GF-D8 (cell line): ENCODE measurements at places on chromosomes 3 and 15.
A peak's percentile ranks its signal among the peaks of the same experiment; 100 is the strongest.

DNA sequence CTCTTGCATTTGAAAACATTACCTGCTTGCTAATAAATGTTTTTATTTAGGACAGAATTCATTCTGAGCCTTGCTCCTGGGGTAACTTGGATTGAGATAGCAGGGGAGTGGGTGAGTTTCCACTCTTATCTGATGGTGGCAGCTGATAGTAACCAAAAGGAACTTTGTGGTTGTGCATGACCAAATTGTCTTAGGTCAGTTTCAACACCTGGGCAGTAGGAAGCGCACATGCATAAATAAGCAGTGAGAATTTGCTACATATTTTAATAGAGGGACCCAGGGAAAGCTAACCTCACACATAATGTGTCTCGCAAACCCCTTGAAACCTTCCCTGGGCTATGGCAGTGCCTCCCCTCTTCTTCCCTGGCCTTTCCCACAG, 65.4 kb upstream of the XCR1 start:
- DNase-seq: peak; percentile 90

- no peak for DNase-seq
Observed at GRCh38 chr3:149150436-149150835, 21.0 kb downstream of the HPS3 start.

- DNase-seq: peak; percentile 93
Observed at GRCh38 chr15:42608110-42608531, 32.7 kb downstream of the STARD9 start.

- no peak for DNase-seq
Observed at GRCh38 chr15:42401544-42402454, 42.5 kb downstream of the CAPN3 start.

DNA sequence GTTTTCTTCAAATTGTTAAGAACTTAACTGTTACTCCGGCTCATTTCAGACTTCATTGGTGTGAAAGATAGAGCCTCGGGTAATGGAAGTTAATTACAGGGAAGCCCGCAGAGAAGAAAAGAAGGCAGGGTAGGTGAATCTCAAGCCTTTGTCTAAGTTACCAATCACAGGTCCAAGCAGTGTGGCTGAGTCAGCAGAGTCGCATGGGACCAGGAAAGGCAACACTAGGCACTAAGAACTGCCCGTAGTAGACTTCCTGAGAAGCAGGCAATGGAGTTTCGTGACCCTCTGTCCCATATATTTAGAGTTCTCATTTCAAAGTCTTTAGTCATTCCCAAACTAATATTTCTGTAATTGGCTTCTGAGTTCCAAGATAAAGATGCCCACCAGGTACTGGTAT, 122.9 kb upstream of the STT3B start:
- no peak for DNase-seq

DNA sequence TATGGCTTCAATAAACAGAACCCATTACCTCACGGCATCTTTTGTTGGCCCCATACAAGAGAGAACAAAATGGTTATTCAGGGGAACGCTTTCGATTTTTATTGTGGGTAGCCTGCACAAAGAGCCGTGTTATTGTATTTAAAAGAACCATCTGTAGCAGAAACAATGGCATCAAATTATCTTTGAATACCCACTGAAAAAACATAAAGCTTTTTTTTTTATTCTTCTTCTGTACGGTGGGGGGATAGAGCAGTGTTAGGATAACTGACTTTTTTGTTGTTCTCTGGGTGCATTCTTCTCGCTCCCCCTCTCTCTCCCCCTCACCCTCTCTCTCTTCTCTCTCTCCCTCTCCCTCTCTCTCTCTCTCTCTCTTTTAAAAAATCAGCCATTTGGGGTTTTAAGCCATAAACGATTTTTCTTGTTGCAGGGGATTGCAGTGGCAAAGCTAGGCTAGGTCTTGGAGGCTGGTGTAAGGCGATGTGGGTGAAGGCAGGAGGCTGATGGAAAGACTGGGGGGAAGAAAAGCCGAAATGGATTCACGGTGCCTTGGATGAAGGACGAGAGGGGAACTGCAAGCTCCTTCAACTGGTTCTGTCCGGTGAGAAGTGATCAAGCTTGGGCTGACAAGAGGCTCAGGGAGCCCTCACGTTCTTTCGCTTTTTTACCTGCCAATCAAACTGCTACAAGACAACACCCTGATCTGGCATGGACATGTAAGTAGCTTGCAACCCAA, 12.4 kb upstream of the SOX2 start:
- DNase-seq: no peak

- no peak for DNase-seq
Observed at GRCh38 chr3:57942872-57943283, 65.3 kb upstream of the FLNB start.

DNA sequence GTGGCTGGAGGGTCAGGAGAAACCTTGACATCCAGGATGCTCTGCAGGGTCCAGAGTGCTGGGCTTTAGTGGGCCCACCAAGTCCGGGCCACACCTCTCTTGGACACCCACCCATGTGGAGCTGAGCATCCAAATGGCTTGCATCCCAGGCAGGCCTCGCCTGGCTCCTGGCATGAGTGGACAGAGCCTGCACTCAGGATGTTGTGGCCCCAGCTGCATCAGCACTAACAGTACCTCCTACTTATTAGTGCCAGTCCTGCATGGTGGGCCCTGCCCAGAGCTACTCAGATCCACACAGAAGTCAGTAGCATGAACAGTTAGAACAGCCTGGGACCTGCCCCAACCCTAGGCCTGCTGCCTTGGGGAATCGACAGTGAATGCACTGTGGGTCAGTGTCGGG, 42.2 kb upstream of the MRPS22 start:
- no peak for DNase-seq

- peak; percentile 14 for DNase-seq
Observed at GRCh38 chr15:43514241-43515057, 3.0 kb upstream of the MAP1A start.

DNA sequence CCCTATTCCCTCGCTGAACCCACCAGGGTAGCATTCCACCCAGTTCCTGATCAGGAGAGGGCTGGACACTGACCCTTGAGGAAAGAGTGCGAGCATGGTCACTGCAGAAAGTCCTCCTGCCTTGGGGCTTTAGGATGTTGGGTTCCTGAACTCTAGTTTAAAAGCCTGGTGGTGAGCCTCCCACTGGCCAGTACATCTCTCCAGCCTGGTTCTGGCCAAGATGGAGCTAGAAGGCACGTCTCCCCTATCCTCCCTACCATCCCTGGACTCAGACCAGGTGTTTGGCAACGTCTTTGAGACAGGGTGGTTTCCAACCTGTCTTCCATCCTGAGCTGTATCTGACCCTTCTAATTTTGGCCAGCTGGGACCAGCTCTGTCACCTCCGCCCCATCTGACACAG, 31.4 kb downstream of the NBEAL2 start:
- no peak for DNase-seq
